Colonic mucosa (tissue), 4 donors: ENCODE measurements at places on chromosomes 3 and 15. TPM values are rescaled to one million over a fixed set of nuclear protein-coding genes. Genes with fewer than 3 reads are reported as not detected.

- no peak for DNase-seq
Observed at GRCh38 chr3:64342940-64343688, 117.8 kb upstream of the PRICKLE2 start.

DNA sequence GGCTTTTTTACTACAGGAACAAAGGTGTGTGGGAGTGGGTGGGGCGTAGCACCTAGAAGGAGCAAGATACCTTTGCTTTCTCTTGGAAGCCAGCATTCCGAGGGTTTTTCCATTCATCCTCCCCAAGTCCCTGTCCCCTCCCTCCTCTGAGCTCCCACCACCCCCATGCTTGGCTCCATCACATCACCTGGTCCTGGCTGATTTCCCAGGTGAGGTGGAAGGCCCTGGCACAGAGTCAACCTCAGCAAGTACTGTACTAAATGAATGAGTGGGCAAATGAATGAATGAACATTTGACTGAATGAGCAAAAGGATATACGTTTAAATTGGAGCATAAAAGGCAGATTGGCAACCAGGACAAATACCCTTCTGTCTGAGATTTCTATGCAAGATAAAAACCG is 45.4 kb downstream of the DZIP1L start:
- no peak for DNase-seq

DNA sequence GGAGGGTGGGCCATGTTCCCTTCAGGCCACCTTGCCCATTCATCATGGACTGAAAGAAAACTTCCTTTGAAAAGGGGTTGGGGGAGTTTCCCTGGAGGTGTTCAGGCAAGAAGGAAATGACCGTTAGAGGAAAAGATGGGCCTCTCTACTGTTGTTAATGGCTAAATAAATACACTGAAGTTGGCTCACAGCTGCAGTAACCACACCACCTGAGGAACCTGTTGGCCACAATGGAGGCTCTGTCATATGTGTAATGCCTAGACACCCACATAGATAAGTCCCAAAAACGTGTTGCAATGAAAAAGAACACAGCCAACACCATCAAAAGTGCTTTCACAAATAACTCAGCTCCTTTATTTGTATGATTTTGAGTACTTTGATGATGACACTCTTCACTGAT is 38.2 kb upstream of the FAM3D start:
- DNase-seq = no peak

GRCh38 chr3:129836381-129837064 is 57.0 kb downstream of the TMCC1 start:
- no peak for DNase-seq

- no peak for DNase-seq
Observed at GRCh38 chr3:195546130-195546560, 3.0 kb upstream of the PPP1R2 start.

DNA sequence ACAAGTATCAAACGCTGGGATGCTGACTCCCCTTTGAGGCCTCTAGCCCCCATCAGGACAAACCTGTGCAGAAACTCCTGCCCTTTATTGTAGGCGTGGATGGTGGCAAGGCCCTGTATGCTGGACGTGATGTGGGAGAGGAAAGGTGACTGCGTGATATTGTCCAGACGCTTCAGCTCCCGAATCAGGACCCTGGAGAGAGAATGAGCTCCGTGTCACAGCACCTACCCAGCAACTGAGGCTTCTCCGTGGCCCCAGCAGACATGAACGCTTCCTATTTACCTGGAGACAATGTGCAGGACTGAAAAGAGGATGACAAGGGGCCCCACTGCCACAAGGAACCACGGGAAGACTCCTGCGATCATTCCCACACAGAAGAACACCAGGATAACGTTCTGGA is 65.0 kb upstream of the PARL start:
- no peak for DNase-seq

SNX22 gene
- 0.15 TPM for total RNA-seq

ZNF620 gene
- 4.6 TPM for total RNA-seq

TMEM207 gene
- not detected for total RNA-seq

SERINC4 gene
- 0.21 TPM for total RNA-seq

TASOR gene
- total RNA-seq = 47.9 TPM

MEF2A gene
- total RNA-seq = 20.1 TPM

SERPINI2 gene
- total RNA-seq = 0.40 TPM

GOLGA8S gene
- total RNA-seq = 0.08 TPM
